Pancreas (tissue), 10 donors: ENCODE measurements at places on chromosomes 16 and 17.
A peak's percentile ranks its signal among the peaks of the same experiment; 100 is the strongest.

DNA sequence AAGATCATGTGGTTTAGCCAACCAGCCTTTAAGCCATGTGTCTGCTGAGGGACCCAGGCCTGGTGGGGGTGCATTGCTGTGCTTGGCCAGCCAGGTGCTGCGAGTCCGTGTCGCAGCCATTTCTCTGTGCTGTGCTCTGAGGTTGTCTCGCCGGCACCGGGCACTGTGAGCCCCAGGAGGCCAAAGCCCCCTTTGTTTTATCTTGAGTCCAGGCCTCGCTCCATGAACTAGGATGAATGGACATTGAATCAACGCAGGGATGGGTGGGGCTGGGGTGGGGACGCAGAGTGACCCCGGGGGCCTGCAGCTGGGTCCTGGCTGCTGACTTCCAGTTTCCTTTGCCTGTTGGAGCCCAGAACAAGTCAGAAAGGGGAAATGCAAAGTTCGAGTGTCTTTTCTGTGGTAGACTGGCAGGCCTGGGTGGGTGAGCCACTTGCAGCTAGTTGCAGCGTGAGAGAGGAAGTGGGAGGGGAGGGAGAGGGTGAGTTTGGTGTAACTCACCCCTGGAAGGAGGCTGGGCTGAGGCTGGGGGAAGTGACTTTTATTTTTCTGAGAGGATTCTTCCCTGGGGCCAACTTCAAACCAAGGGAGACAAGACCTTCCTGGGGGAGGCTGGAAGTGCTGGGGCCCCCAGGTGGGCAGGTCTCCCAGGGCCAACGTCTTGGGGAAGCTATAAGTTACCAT lies 324.7 kb downstream of the SEC14L1 start:
- peak; percentile 70 for DNase-seq

GRCh38 chr17:31696184-31696602 lies 162.9 kb downstream of the COPRS start:
- DNase-seq = peak; percentile 63

DNA sequence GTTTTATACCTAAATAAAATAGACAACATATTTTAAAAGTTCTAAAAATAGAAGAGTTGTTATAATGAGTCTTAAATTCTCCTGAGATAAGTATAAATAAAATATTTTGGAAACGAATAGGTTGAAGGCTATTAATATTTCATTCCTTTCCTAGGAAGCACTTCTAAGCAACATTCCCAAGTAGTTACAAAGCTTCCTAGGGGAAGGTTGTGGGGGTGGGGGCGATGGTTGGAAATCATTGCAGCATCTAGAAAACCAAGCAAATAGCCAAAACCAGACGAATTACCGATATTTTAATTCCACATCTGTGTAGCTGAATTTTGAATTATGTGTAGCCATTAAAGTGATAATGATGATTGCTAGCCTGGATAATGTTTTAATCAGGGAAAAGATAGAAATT lies 26.9 kb downstream of the PTRH2 start:
- no peak for DNase-seq

DNA sequence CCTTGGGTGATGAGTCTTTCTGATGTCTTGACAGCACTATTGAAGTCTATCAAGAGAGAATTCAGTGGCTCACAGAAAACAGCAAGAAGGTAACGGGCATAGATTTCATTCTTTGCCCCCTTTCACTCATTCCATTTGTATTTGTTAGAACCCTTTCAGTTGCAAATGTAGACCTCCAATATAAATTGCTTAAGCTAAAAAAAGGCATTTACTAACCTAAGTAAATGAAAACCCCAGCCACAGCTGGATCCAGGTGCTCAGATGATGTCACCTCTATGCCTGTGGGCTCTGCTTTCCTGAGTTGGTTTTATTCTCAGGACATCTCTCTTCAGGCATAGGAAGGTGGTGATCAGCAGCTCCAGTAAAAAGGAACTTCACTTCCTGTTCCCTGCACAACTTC lies 11.1 kb downstream of the VWA3A start:
- no peak for DNase-seq

GRCh38 chr16:3085868-3086595 lies 13.1 kb downstream of the ZSCAN10 start:
- no peak for DNase-seq

DNA sequence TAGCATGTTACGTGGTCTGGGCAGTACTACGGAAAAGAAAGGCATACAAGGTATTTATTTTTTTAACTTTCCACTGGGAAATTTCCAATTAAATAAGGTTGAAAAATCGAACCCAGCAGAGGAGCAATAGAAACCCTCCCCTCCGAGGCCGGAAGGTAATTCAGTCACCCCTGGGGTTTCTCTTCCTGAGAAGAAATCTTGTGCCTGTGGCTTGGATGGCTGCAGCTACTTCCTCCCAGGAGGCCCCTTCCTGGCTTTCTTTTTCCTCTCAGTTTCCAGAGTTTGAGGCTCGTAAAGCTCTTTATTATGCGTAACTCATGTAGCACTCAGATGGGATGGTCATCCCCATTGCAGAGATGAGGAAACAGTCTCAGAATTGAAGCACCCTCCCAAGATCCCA lies 140.3 kb downstream of the ASIC2 start:
- DNase-seq = no peak

DNA sequence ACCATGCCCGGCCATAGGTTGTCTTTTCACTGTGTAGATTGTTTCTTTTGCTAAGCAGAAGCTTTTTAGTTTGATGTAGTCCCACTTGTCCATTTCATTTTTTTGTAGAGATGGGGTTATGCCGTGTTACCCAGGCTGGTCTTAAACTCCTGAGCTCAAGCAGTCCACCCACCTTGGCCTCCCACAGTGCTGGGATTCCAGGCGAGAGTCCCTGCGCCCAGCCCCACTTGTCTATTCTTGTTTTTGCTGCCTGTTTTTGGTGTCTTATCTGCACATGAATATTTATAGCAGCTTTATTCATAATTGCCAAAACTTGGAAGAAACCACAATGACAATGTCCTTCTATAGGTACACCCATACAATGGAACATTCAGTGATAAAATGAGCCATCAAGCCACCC lies 18.8 kb upstream of the SBK1 start:
- no peak for DNase-seq
